ENCODE measurements at places on chromosomes 11 and 22.

- peak; percentile 63 for DNase-seq
Measured at GRCh38 chr11:203056-203944, 3.9 kb downstream of the BET1L start.

GRCh38 chr22:23072077-23072910 lies 2.0 kb downstream of the GNAZ start:
- DNase-seq = no peak

DNA sequence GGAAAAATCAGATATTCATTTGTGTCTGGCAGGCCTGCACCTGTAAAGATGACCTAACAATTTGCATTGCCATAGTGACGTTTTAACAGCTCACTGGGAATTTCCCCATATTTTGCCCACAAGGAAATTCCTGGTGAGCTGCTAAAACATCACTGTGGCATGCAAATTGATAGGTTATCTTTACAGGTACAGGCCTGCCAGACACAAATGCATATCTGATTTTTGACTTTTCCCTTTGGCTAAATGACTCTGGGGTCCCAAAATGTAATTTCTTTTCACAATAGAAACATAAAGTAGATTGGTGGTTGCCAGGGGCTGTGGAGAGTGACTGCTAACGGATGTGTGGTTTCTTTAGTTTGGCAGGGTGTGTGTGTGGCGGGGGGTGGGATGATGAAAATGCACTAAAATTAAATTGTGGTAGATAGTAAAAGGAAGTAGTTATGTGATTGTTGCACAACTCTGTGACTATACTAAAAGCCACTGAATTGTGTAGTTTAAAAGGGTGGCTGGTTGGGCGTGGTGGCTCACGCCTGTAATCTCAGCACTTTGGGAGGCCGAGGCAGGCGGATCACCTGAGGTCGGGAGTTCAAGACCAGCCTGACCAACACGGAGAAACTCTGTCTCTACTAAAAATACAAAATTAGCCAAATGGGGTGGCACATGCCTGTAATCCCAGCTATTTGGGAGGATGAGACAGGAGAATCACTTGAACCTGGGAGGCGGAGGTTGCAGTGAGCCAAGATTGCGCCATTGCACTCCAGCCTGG lies 18.5 kb upstream of the FEZ1 start:
- DNase-seq = no peak

GRCh38 chr22:48144318-48144717 lies 1381.9 kb downstream of the TBC1D22A start:
- peak; percentile 70 for DNase-seq

- no peak for DNase-seq
Measured at GRCh38 chr11:43905813-43906241, 25.2 kb downstream of the ALKBH3 start.

DNA sequence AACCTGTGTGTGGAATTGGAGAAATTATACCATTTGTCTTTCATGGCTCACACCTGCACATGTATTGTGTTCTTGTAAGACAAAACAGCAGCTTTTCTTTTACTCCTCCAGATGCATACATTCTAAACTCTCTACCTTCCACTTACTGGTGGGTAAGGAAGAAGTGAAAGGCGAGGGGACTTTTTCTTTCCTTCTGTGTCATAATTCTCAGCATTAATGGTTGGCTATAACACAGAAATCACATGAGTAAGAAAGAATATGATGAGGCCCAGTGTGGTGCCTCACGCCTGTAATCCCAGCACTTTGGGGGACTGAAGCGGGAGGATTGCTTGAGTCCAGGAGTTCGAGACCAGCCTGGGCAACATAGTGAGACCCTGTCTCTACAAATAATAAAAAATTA lies 57.8 kb upstream of the SHANK2 start:
- no peak for DNase-seq

DNA sequence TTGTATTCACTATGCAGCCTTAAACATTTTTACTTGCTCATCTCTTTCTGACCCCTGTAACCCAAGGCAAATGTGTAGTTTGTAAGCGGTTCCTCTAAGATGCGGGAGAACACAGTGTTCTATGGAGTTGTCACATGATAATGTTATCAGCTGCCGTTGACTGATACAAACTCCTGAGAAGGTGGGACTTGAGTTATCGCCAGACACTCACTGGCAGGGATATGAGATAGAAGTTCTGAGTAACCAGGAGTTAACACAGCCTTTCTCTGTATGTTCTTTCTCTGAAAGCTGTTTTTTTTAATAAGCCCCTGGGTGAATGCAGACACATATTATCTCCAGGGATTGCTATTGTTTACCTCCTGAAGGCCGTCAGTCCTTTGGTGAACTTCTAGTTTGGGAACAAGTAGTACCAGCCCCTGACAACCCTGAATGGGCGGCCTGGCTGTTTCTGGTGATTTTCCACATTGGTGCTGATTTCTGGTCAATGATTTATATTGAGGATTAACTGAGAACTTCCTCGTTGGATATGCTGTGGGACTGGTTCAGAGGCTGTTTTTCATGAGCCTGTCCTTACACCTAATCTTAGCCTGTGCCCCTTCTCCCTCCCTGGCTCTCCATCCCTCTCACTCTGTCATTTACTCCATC lies 155.3 kb upstream of the RASSF10 start:
- no peak for DNase-seq

- no peak for DNase-seq
Measured at GRCh38 chr11:85029964-85030363, 597.2 kb downstream of the DLG2 start.

GRCh38 chr11:3982431-3982830 lies 112.2 kb upstream of the RRM1 start:
- no peak for DNase-seq

GRCh38 chr11:133553885-133554740 lies 21.8 kb upstream of the OPCML start:
- no peak for DNase-seq

DNA sequence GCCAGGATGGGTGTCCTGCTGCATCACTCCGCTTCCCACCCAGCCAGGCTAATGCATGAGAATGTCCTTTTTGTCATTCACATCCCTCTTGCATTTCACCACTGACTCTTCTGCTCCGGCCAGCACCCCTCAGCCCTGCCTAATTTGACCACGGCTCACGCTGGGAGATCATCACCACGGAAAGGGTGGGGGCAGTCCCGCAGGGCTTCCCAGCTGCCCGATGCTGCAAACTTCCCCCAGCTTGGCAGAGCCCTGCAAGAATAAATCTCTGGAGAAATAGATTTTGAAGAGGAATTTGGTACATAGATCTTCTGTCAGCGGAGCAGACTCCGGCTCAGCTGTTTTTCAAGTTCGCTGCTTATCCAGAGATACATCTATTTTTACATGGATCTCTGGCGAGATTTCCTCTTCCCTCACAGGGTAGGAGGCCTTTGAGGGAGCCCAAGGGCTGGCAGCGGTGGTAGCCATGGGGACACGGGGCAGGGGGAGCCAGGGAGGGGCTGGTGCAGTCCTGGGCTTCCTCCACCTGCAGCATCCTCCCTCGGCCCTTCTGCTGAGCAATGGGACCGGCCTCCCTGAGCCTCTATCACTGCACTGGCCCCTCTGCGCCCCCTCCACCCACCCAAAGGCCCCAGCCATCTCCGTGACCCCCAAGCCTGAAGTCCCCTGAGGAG lies 62.6 kb downstream of the BUD13 start:
- DNase-seq = no peak

DNA sequence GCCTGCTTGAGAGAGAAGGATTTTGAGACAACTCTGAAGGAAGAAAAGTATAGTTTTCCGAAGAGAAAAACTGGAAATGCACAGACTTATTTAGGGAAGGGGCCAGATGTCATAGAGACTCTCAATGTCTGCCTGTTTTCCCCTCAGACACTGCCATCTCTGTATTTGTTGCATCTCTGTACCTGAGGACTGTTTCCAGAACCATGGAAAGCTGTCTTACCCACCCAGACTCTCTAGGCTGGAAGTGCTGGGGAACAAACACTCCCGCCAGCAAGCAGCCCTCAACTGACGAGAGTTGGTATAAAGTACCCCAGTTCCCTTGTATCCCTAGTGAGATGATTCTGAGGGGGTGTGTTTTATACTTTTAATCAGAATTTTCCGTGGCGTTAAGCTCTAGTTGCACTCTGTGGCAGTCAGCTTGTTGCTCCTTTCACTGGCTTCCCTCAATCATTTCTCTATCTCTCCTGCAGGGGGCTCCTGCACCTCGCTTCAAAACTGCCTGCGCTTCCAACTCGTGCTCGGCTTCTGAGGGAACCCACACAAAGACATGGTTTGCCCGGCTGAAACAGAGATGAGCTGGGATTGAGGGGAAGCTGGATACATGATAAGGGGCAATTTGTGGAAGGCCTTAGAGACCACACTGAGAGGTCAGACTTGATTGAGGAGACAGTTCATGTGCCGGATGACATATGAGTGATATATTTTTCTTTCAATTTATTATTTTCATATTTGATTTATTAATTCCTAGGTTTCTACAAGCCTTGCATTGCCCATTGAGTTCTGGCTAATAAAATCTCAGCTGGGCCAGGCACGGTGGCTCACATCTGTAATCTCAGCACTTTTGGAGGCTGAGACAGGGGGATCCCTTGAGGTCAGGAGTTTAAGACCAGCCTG lies 36.9 kb upstream of the CLPB start:
- no peak for DNase-seq

DNA sequence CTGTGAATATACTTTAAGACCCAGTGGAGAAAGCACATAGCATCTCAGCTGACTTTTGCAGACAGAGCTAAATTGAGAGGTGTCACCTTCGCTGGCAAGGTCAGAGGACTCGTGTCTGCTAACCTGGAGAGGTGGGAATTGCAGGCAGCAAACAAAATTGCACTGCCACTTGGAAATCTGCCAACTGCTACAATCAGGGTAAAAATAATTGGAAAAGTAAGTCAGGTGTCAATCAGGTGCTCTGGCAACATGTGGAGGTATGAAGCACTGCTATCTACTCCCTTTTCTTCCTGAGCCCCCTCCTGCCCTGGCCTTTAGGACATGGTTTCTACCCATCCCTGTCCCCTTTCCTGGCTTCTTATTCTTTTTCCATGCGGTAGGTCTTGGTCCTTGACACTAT lies 24.1 kb upstream of the LRRC55 start:
- no peak for DNase-seq

DNA sequence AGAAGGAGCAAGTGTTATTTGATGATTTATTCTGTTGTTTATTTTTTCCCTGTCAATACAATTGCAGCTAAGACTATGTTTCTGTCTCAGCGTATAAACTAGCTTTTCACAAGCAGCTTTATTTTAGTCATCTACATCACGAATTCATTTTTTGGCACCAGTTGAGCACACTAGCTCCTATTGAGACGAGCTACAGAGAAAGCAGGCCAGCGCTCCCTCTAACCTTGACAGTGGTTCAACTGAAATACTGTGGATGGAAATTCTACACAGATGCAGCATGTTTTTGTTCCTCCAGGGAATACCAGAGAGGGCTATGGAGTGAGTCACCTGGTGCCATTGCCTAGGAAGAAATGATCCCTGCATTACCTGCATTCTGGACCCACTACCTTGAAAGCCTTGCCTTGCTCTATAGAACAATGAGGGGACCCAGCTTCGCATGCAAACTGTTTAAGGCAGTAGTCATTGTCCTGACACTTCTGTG lies 108.2 kb upstream of the ARHGAP42 start:
- no peak for DNase-seq

DNA sequence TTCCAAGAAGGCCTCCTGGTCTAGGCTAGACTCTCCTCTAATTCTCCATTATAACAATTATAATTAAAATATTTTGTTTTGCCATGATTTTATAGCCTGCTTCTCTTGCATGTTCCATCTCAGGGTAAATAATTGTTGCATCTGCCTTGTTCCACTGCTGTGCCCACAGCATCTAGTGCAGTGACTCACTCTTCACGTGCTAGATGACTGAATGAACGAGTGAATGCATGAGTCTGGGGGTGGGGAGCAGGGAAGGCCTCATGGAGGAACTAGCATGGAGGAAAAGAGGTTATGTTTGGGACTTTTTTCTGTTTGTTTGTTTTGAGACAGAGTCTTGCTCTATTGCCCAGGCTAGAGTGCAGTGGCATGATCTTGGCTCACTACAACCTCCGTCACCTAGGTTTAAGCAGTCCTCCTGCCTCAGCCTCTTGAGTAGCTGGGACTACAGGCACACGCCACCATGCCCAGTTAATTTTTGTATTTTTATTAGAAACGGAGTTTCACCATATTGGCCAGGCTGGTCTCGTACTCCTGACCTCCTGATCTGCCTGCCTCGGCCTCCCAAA lies 5.2 kb upstream of the OAF start:
- DNase-seq = no peak

DNA sequence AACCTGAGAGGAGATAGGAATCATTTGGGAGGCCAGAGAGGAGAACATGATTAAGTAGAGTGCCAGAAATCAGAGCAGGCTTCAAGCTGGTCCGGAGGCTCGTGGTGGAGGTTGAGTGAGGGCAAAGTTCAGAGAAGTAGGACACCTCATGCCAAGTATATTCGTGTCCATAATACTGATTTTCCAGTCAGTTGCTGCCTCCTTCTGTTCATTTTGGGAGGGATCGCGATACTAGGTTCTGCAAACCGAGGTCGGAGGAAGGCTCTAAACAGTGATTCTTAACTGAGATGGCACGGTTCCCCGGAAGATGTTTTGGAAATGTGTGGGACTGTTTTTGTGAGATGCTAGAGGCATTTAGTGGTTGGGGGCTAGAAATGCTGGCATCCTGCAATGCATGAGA lies 13.6 kb upstream of the CD3E start:
- no peak for DNase-seq

DNA sequence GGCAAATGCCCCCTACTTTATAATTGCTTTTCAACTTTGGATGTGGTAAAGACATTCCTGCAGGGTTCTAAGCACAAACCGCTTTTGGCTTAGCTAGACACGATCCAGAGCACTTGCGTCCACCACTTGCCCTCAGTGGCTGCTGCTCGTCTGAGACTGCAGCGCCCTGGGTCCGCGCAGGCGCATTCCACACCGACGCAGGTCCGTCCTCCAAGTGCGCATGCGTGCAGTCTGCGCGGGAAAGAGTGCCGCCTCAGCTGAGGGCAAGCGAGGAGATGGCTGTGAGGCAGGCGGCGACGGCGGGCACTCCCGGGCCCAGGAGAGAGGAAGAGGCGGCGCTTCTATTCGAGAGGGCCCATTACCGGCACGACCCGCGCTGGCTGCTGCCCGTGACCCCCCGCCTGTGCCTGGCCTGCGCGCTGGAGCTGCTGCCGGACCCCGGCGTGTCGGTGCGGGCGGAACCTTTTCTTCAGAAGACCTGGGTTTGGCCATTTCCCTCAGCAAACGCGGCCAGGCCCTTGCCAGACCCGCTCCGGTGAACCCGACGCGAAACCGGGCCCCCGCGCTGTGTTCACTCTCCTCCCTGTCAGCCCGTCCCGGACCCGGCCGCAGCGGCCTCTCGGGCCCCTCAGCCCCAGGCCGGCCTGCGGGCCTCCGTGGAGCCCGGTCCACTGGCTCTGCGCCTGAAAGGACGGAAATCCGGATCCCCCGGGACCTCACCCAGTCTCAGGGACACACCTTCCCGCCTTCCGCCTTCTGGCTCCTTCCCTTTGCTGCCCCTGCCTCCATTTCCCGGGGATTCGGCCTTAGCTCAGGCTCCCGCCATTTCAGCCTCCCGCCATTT lies at the start of gene MEI1:
MEI1 (plus strand) TSS at position 240 of the 844 bp plus-strand sequence; CDS start at position 276, 36 bp downstream.
- no peak for DNase-seq

DNA sequence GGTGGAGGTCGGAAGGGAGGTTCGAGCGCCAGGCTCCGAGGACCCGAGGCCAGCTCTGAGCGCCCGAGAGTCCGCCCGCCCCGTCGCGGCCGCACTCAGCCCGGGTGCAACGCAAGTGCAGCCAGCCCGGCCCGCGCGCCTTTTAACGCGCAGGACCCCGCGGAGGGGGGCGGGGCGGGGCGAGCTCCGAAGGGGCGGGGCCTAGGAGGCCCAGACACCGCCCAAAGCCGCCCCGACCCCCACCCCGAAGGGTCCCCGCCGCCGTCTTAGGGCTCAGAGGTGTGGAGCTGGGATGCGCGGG lies at the start of gene PHOX2A:
PHOX2A (minus strand) TSS at position 117 of the 301 bp plus-strand sequence. CDS start 172 bp downstream, outside the sequence.
- DNase-seq = no peak

- no peak for DNase-seq
Measured at GRCh38 chr11:48164836-48165235, 51.8 kb upstream of the OR4B1 start.

- no peak for DNase-seq
Measured at GRCh38 chr11:115383431-115383830, 120.8 kb downstream of the CADM1 start.

Data from osteocyte (in vitro differentiated cells).